ENCODE measurements at places on chromosomes 5 and 9.

DNA sequence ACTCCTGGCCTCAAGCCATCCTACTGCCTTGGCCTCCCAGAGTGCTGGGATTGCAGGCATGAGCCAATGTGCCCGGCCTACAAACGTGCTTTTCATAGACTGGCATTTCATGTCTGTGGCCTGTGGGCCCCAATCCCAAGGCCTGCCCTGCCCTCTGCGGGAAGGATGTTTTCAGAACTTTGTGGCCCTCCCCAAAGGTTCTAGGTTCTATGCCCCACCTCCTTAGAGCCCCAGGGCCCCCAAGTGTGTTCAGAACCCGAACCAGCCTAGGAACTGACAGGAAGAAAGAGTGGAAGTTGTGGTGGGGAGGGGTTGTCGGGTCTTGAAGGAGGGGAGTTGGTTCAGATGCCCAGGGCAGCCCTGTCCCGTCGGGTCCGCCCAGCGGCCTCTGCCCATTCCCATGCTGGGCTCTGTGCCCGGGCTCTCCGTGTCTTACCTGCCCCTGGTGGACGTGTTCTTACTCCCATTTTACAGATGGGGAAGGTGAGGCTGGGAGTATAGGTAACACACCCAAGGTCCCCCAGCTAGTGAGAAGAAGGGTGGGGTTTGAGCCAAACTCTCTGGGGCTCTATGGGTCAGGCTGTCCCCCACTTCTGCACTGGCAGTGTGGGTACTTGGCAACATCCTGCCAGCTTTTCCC, 175.8 kb upstream of the IER5L start:
- DNase-seq, result no peak

GRCh38 chr9:122309861-122310260, 45.2 kb downstream of the MRRF start:
- no peak for DNase-seq

DNA sequence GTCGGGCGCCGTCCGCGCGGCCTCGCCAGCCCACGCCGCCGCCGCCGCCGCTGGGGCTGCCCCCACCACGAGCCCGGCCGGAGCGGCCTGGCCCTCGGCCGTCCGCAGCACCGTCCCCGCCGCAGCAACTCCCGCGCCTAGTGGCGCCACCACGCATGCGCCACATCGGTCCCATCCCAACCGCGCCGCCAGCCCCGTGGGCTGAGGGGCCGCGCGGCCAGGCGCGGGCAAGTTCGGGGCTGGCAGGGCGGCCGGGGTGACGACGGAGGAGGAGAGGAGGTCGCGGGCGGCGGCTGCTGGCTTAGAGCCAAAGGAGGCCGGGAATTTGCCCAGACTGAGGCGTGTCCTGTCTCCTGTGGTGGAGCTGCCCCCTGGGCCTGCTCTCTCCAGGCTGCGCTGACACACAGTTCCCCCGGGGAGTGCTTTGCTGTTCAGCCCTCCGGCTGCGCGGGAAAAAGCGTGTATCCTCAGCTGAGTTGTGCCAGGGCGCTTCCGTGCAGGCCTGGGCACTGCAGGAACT, at the start of gene TUSC1:
TSS of gene TUSC1 (minus strand) at position 298 of the 520 bp plus-strand sequence. CDS start at position 166, 132 bp downstream.
- DNase-seq, result no peak

GRCh38 chr5:118233606-118234005, 754.7 kb downstream of the DTWD2 start:
- DNase-seq, result no peak

GRCh38 chr9:124450931-124451661, 845 bp downstream of the ADGRD2 start:
- no peak for DNase-seq

DNA sequence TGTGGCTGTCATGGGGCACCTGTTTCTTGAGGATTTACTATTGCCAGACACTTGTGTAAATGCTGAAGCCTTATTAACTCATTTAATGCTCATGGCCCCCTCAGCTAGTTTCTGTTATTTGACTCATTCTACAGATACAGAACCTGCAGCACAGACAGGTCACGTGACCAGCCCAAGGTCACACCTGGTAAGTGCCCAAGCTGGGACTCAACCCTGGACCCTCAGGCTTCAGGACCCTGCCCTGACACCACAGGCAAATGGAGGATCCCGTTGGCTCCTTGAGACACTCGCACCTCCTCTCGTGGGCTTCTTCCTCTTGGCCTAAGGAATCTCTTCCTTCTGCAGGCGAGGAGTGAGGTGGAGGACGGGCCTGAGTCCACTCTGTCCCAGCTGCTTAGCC, 10.6 kb upstream of the NEURL1B start:
- DNase-seq, result no peak

DNA sequence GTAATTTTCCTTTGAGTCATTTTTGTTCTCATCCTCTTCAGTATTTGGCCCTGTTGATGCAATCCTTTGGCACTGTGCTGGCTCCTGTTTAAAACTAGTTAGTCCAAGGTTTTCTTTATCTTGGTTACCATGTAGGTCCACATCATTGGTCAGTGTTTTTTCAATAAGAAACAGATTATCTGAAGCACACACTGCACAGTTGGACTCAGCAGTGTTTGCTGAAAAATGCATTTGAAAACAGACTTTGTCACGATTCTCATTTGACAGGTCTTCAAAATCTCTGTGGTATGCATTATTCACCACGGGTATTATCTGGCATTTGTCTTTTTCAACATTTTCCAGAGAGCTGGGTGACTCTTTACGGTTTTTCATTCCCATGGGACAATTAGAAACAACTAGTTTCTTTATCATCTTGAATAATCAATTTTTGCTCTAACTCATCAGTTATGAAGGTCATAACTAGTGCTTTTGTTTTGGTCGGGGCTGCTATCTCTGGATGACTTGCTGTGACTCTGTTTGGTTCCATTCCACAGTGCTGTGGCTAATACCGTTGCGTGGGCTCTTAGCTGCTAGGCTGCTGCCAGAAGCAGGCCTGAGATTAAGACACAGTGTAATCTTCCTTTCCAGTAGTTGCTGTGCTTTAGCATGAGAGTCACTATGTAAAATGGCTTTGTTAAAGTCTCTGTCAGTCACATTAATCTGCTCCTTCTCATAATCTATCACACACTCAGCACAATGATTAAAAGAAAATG, 36.2 kb downstream of the NUDT12 start:
- DNase-seq, result no peak

DNA sequence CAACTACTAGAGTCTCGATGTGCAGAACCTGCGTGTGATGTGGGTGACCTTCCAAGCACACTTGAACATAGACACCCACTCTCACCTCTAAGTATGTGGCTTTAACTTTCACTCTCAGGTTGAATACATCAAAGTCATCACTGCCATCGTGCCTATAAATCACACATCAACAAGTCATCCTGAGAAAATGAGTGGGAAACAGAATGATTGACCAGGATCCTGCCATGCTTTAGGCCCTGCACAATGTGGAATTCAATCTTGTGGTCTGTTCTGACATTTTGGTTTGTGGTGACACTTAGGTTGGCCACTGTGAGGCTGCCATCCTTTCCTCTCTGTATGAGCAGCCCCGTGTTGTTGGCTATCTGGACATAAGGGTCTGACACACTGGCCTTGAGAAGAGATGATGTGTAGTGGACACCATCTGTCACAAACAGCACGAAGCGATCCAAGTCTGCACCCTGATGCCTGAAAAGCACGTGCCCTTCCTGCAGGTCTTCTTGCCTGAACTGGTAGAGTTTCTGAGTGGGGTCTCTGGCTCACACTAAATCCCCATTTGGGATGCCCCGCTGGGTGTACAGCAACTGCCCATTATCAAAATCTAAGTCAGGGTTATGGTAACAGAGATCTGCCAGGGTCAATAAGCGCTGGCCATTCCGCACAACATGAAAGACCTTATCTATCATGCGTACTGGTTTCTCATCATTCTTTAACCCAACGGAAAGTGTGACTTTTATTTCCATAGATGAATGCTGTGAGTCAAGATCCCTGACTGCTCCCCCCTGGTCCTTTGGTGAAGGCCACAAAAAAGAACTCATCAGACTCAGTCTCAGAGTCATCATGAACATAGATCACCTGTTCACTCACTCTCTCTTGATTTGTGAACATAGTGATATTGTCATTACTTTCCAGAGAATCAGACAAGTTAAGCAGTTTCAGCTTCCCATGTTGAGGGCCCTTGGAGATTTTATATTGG, 116.6 kb downstream of the ESM1 start:
- no peak for DNase-seq

GRCh38 chr5:135246923-135247795, 151.9 kb downstream of the MACROH2A1 start:
- no peak for DNase-seq

- no peak for DNase-seq
Measured at GRCh38 chr9:29289365-29289764, 1716.1 kb upstream of the C9orf72 start.

DNA sequence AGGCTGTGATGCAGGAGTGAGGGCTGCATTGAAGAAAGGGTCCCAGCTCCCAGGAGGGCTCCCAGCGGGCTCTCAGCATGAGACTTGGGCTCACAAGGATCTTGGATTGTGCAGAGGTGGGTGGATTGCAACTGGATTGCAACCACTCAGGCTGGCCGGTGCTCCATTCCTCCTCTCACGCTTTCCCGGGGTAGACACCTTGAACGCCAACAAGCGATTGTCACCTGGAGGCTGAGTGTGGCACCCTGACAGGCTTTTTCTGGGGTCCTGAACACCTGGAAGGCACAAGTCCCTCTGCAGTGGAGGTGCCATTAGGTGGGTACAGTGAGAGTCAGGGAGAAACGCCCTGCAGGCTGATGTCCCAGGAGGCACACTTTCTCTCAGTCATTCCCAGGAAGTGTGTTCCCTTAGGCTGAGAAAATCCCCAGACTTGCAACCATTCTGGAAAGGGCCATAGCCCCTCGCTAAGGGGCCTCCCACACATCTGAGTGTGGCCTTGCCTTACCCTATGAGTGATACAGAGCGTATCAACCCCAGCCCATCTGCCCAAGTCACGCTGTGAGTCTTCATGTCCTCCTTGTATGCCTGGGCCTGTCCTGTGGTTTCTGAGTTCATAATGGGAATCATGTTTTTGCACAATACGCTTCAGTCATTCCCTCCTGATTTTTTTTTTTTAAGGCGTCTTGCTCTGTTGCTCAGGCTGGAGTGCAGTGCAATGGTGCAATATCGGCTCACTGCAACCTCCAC, 488.1 kb downstream of the IRX1 start:
- no peak for DNase-seq

GRCh38 chr5:176832162-176832561, 21.8 kb downstream of the UNC5A start:
- no peak for DNase-seq

GRCh38 chr9:120985819-120986222, 59.2 kb upstream of the TRAF1 start:
- DNase-seq, result no peak

DNA sequence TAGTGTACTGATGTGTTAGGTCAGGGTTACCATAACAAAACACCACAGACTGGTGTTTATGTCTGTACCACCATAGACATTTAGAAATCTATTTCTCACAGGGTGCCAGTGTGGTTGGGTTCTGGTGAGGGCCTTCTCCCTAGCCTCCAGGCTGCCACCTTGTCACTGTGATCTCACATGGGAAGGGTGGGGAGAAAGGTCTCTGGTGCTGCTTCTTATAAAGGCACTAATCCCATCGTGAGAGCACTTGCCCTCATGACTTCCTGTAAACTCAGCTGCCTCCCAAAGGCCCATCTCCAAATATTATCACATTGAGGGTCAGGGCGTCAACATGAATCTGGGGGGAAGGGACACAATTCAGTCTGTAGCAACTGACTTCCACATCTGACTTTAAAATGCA, 49.8 kb downstream of the PIK3R1 start:
- no peak for DNase-seq

DNA sequence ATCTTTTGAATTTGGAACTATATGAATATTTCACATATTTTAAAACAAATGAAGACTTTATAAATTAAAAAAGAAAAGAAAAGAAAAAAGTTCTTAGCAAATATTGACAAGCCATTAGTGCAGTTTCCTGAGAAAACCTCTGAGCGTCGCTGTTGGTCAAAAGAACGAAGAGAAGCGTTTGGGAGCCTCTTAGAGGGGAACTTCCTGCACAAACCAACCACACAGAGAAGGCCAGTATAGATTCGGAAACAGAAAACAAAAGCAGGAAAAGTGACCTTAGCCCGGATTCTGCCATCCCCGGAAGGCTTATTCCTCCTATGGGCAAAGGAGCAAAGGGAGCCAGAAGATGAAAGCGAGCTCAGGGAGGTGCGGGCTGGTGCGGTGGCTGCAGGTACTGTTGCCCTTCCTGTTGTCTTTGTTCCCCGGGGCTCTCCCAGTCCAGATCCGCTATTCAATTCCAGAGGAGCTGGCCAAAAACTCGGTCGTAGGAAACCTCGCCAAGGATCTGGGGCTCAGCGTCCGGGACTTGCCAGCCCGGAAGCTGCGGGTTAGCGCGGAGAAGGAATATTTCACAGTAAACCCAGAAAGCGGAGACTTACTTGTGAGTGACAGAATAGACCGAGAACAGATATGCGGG, at the start of gene PCDHGB2:
TSS of gene PCDHGB2 (plus strand) at position 205 of the 637 bp plus-strand sequence. CDS start at position 347, 142 bp downstream.
- DNase-seq, result no peak

GRCh38 chr5:136526021-136526420, 160.7 kb upstream of the TRPC7 start:
- no peak for DNase-seq

DNA sequence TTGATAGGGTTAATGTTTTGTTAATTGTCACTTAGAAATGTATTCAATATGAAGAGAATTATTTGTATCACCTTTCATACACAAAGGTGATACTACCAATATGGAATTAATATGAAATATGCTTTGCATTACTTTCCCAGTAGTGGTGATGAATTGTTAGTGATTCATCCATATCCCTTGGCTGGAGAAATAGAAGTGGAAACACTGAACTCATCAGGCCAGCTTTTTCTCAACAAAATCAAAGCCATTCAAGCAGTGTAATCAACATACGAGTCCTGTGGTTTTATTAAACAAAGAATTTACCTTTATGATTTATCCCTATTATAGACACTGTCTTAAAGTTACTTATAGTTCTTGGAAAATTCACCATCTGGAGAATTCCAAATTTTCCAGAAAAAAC, 264.0 kb upstream of the MEF2C start:
- DNase-seq, result no peak

DNA sequence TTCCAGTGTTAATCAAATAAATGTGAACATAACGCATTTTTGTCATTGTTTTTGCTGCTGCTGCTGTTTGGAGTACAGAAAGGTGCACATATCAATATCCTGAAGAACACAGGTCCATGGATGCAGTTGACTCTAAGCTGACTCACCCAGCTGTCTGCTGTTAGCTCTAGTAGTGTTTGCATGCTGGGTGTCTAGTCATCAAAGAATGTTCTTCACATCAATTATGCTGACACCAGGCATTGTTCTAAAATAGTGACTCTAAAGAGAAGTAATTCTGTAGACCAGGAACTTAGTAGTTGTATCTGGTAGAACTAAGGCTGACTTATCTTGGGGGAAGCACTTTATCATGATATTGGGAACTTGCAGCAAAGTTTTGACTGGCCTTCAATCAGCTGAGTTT, 55.7 kb upstream of the DPYSL3 start:
- DNase-seq, result no peak

DNA sequence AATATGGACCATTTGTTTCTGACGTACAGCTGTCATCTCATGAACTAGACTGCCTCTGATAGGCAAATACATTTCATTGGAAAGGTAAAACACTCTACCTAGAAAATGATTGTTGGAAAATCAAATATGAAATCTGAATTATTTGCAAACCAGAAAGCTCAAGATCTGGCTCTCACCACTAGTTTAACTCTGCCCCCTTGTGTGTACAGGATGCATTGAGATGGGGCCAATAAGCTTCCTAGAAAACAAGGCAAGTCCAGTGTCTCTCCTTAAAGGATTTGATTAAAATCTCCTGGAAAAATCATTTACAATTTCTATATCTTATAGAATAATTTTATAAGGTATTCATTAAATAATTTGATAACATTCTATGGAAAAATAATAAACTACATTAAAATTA, 311.9 kb upstream of the ANKH start:
- DNase-seq, result no peak

- DNase-seq, result no peak
Measured at GRCh38 chr5:14327624-14328023, 184.5 kb downstream of the TRIO start.

- DNase-seq, result no peak
Measured at GRCh38 chr5:148632255-148633066, 21.9 kb downstream of the HTR4 start.
